GM12892 (cell line): ENCODE measurements at places on chromosomes 1 and 21.

- DNase-seq, result no peak
Observed at GRCh38 chr1:89871768-89872473, 51.1 kb downstream of the LRRC8D start.

- no peak for DNase-seq
Observed at GRCh38 chr1:236888903-236889302, 93.8 kb downstream of the MTR start.

DNA sequence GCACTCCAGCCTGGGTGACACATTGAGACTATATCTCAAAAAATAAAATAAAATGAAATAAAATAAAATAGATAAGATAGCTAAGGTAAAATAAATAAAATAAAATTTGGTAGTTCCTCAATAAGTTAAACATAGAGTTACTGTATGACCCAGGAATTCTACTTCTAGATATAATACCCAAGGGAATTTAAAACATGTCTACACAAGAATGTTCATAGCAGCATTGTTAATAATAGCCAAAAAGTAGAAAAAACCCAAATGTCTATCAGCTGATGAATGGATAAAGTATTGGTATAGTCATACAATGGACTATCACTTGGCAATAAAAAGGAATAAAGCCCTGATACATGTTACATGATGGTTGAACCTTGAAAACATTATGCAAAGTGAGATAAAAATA, 47.8 kb downstream of the CEP350 start:
- no peak for DNase-seq

- no peak for DNase-seq
Observed at GRCh38 chr1:63148825-63149645, 173.3 kb upstream of the FOXD3 start.

DNA sequence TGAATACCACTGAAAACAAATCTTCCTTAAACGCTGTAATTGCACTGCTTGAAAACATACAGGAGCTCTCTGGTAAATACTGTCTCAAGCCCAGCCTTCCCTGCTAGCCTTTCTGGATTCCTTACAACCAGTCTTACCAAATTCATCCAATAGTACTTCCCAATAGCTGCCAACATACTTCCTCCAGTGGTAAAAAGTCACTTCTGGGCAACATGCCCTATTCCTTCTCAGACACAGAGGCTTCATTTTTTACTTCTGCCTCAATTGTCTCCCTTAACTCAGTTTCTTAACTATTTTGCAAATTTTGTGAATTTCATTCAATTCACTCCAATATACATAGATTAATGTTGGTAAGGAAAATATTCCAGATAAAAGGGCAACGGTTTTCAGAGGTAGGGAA, 166.3 kb downstream of the TBX15 start:
- no peak for DNase-seq
